ENCODE measurements at places on chromosomes 11 and 22. TPM values are rescaled to one million over a fixed set of nuclear protein-coding genes. Genes with fewer than 3 reads are reported as not detected.

- no peak for DNase-seq
These were observed 634.8 kb downstream of the BRD1 start for GRCh38 chr22:49192857-49193250.

- DNase-seq, result peak; percentile 44
These were observed 149.3 kb downstream of the FBXO7 start for GRCh38 chr22:32623943-32624342.

Gene SLC5A4
- total RNA-seq, result 0.15 TPM

DNA sequence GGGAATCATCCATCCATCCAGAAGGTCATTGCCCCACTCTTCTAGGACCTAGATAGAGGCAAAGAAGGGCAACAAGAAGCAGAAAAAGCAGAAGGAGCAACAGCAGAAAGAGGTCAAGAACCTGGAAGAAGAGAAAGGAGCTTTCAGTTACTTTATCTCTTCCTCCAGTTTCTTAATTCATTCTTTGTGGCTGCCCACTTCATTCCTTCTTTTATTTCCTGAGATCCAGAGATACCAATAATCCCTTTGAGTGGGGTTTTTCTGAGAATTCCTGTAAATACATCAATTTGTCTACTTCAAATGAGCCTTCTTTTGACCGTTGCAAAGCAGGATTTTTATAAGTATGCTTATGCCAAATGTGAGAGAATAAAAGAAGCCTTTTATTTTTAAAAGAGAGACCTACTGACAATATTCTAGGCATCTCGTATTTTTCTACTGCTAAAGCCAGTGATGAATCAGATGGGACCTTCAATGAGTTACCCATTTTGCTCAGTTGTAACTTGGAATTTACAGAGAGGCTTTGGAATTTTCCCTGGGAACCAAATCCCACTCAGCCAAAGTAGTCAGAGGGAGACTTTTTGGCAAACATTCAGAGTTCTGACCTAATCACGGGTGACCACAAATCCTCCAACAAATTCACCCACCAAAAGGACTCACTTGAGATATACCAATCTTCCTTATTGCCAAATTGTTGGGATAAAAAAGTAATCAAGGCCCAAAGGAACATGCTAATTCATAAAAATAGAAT is 54.9 kb downstream of the ZC3H12C start:
- DNase-seq, result no peak

DNA sequence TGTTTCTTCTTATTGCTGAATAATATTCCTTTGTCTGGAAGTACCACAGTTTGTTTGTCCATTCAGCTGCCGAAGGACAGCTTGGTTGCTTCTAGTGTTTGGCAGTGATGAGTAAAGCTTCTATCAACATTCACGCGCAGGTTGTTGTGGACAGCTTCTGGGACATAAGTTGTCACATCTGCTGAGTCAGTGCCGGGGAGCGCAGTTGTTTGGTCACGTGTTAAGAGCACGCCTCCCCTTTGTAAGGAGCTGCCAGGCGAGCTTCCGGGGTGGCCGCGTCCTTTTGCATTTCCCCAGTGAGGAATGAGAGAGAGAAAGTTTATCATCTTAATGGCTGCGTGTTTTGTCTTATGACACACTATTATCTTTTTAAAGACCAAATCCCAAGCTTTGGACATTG is 30.3 kb downstream of the SAMM50 start:
- no peak for DNase-seq

GRCh38 chr11:47979378-47980087 is 826 bp upstream of the PTPRJ start:
- DNase-seq, result no peak

Gene OR9G1
- not detected for total RNA-seq

Gene OR52N4
- total RNA-seq, result not detected

- no peak for DNase-seq
These were observed 33.1 kb downstream of the EIF3F start for GRCh38 chr11:8020244-8020597.

Gene APOA5
- not detected for total RNA-seq

DNA sequence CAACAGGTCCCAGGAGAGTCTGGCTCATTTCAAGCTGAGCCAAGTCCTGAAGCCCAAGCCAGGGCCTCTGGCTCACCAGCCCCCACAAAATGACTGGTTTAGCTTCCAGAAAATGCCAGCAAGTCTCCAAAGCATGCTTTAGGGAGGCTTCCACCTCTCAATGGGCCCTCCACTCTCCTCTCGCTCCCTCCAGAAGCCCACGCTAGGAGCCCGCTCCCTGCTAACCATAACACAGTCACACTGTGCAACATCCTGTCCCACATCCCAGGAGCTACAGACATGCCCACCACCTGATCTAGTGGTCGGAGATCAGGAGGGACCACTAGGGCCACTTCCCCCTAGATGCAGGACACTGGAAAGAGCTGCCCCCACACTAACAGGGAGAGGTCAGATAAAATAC is 6.9 kb downstream of the SULT4A1 start:
- DNase-seq, result no peak

- DNase-seq, result peak; percentile 61
These were observed 31.8 kb downstream of the BID start for GRCh38 chr22:17742527-17742902.

- no peak for DNase-seq
These were observed 1086.1 kb downstream of the BRD1 start for GRCh38 chr22:48741540-48741939.

- peak; percentile 16 for DNase-seq
These were observed 27.1 kb downstream of the NXPE2 start for GRCh38 chr11:114705280-114706024.

GRCh38 chr22:24954114-24954463 is 1.6 kb downstream of the KIAA1671 start:
- DNase-seq, result no peak

Gene AQP11
- 1.3 TPM for total RNA-seq

DNA sequence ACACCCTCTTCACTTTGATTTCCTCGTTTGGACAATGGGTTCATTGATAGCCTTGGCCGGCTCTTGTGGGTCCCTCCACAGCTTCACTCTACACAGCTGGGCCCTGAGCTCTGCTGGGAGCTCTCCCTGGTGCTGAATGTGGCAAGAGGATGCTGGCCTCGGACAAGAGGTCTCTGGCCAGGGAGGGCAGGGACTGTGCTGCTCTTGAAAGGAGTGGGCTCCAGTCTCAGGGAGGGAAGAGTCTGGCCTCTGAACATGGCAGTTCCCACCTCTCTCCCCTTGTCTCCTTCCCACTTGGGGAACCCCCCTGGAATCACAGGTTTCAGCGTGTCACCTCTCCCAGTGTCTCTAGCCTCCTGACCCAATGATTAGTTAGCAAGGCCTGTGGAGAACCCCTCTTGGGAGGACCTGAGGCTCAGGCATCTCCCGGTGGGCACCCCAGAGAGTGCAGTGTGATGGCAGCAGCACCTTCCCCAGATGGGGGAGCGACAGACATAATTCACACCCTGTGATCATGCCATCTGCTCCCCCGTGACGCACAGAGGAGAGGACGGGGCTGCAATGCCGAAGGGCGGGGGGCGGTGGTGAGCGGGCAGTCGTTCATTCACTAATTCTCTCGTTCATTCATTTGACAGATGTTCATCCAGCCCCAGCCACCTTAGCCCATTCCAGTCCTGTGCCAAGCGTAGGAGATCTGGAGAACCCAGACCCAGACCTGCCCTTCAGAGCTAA is 2.8 kb upstream of the CABP7 start:
- DNase-seq, result peak; percentile 54

Gene ANO5
- total RNA-seq, result 66.6 TPM

Gene APOBEC3A
- 3.8 TPM for total RNA-seq

GRCh38 chr22:19889951-19890350 is 35.3 kb upstream of the GNB1L start:
- DNase-seq, result no peak

Gene TRIM51
- total RNA-seq, result not detected

DNA sequence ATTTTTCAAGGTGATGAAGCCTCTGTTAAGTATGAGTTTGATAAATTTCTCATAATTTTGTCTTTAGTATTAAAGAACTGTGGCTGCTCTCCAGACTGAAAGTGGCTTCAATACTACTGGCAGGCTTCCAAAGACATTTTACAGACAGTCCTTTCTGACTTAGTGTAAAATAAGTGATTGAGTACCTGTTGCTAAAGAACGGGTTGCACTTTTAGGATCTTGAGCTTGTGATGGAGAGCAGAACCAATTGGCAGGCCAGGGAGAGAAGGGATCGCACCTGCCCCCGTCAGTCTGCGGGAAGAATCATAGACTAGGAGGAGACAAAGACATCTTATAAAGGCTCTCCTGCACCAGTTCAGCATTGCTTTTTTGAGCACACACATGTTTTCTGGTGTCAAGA is 4.4 kb downstream of the NCAM1 start:
- no peak for DNase-seq

DNA sequence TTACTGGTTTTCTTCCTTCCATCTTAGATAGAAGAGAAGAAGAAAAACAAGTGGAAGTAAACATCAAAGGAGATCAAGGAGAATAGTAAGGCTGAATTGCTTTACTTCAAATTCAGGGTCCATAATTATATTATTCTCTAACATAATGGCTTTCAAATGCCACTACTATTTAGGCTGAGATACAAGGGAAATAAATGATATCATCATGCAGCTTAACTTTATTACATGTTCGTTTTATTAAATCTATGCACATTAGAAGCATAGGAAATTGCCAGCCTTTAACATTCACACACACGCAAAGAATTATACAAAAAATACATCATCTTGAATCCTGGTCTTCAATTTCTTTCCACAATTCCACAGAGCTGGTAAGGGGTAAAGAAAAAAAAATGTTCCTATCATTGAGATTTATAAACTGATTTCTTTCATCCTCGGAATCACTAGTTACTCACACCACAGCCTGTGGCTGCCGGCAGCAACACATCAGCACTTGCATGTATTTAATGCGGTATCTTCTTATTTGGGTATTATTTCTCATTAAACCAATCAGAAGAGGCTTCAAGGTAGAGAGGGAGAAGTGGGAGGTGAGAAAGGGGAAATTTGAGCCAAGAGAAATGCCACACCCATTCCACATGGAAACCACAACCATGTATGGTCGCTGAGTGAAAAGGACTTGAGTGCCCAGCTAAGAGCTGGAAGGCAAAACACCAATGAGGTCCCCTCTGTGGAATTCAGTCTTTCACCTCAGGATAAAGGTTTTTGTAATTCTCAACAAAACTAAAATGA is 26.3 kb downstream of the SYTL2 start:
- no peak for DNase-seq

Gene CCDC89
- 0.59 TPM for total RNA-seq

DNA sequence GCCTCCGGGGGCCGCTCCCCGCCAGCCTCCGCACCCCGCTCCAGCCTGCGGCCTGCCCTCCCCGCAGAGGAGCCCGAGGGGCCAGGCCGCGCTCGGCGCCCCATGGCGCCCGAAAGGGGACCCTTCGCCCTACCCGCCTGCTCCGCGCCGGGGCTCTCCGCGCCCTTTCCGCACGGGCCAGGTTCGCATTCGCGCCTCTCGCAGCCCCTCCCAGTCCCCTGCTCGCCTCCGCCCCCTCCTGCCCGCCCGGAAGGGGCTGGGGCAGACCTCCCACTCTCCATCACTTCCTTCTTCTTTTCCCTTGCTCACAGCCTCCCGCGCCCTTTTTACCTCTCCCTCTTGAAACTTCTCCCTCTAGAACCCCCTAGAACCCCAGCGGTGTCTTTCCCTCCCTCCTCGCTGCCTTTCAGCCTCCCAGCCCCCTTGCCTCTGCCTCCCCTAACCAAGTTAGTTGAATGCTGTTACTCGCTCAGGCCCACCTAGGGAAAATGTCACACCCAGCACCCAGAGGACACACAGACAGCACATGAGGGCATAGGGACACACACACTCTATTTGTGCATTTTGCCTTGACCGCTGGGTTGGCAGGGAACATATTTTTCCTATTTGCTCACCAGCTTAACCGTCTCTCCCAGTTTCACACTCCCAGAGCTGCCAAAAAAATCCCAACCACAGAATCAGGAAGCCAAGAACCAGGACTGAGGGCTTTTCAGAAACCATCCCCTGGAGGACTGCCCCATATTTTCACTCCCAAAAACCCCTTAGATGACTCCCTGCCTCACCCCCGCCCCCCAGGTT is at the start of gene SLC43A3:
TSS of gene SLC43A3 (minus strand) at position 193 of the 798 bp plus-strand sequence. CDS start 949 bp downstream, outside the sequence.
- DNase-seq, result peak; percentile 77

Gene YDJC
- total RNA-seq, result 3.9 TPM

DNA sequence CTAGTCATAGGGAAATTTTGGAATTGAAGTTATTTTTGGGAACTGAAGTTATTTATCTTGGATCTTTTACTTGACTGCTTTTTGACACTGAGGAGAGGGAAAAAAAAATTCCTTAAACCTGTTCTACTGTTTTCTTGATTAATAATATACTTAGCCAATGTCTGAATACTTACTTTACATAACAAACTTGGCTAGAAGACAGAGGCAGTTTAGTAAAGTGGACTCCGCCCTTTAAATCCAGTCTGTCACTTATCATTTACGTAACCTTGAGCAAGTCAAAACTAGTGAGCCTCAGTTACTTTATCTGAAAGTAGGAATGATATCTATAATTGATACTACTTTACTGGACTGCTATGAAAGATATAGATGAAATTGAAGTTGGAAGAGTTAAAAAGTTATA is 19.5 kb downstream of the CTSC start:
- no peak for DNase-seq

DNA sequence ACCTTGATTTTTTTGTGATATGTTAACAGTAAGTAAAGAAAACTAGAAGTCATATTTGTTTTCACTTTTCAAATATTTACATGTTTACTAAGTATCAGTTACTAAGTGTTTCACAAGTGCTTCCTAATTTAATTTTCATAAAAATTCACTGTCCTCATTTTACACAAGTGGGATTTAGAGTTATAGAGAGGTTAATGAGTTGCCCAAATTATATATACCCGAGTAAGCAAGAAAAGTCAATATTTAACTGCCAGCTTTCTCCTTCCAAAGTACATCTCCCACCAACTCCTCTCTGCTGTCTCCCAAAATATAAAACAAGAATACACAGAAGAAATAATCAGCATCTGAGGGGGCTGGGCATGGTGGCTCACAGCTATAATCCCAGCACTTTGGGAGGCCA is 896.7 kb upstream of the ANO3 start:
- DNase-seq, result no peak

DNA sequence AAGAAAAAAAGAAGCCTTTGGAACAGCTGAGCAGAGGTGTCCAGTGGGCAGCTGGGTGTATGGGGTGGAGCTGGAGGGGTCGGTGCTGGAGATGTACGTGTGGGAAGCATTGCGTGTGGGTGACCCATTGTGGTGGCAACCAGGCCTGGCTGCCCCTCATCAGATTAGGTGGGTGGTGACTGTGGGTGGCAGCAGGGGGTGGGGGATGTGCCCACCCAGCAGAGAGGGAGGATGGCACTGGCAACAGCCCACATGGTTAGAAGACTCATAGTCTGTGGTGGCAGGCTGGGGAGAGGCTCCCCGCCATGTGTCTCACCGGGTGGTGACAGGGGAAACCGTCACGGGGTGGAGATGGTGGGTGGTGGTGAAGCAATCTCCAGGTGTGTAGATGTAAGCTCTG is 27.6 kb downstream of the TP53I11 start:
- DNase-seq, result no peak
